ENCODE measurements at places on chromosomes 11 and 22.

- no peak for DNase-seq
Observed at GRCh38 chr11:119602745-119603373, 126.1 kb downstream of the NECTIN1 start.

DNA sequence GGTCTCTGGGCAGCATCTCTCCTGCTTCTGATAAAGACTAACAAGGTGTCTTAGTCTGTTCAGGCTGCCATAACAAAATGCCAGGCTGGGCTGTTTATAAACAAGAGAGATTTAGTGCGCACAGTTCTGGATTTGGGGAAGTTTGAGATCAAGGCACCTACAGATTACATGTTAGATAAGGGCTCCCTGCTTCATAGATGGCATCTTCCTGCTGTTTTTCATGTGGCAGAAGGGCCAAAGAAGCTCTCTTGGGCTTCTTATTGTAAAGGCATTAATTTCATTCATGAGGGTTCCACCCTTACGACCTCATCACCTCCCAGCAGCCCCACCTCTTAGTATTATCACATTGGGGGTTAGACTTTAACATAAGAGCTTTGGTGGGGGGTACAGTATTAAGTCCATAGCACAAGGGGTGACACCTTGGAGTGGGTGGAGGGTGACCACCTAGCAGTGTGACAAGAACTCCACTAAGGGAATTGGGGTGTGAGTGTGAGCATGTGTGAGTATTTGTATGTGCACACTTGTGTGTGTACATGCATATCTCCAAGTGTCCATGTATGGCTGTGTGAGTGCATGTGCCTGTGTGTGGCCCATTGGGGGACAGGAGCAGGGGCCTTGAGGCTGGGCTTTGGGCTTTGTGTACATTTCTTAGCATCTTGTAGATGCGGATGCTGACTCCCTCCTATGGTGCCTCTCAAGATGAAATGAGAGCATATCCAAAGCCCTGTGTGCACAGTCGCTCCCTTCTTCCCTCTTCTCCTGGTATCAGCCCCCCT, 42.7 kb downstream of the BCR start:
- DNase-seq = no peak

GRCh38 chr11:100141201-100141600, 545.9 kb upstream of the ARHGAP42 start:
- no peak for DNase-seq

GRCh38 chr11:76699451-76700091, 29.0 kb upstream of the LRRC32 start:
- no peak for DNase-seq

DNA sequence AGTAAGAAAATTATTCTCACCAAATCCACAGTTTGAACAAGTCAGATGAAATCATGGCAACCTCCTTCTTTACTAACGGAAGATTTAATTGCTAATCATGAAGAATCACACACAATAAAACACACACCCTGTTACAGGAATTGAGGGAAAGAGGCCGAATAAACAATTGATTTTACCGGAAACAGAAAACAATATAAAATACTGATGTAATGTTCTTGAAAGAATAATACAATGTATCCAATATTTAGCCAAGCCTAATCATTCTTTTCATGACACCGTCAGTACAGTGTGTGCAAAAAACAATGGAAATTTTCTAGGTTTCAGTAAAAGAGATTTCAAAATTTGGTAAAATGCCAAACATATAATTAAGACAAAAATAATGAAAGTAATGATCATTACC, 23.4 kb downstream of the ASRGL1 start:
- DNase-seq = no peak

DNA sequence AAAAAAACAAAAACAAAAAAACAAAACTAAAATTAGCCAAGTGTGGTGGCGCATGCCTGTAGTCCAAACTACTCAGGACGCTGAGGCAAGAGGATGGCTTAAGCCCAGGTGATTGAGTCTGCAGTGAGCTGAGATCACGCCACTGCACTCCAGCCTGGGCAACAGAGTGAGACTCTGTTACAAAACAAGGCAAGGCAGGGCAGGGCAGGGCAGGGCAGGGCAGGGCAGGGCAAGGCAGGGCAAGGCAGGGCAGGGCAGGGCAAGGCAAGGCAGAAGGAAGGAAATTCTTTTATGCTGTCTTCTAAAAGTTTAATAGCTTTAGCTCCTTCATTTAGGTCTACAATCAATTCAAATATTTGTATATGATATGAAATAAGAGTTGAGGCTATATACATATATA, 50.1 kb upstream of the RASSF10 start:
- DNase-seq = no peak

- DNase-seq = no peak
Observed at GRCh38 chr11:36162006-36162882, 127.0 kb downstream of the COMMD9 start.

- no peak for DNase-seq
Observed at GRCh38 chr11:124891373-124891861, 6.2 kb downstream of the ROBO4 start.

DNA sequence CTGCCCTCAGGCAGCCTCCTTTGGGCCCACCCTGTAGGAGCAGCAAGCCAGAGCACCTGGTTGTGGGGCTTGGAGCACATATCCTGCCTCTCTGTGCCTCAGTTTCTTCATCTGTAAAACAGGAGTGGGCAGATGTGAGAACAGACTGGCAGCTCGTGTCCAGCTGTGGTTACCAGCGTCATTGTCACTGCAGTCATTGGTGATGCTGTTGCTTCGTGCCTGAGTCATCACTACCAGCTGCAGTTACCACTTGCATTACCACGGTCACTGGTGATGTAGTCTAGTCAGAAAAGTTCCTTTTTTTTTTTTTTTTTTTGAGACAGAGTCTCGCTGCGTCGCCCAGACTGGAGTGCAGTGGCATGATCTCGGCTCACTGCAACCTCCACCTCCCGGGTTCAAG, 20.4 kb downstream of the RSPH14 start:
- no peak for DNase-seq

DNA sequence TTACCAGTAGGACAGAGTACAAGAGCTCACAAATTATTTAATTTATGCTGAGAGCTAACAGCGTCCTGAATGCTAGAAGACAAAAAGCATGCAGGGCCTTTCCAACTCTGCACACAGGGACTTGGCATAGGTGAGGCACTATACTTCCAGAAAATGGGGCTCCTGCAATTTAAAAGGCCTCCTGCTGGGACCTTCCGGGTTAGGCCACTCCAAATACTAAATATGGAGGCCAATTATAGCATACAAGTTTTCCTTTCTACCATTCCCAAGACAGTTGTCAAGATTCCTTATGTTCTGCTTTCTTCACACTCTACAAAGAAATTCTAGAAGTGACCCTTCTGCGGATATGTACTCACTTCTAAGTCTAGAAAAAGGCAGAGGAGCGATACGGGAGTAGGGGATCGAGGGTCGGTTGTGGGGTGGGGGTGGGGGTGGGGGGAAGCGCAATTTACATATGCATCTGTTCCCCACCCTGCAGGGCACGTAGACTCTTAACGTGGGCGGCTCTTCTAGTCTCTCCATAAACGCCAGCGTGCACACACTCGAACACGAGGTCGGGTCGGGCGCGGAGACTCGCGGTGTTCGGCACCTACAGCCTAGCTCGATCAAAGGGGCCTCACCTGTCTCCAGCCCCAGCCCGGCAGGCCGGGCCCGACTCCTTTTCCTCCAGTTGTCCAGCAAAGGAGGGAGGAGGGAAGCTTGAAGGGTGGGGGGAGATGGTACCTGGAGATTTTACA, 728 bp downstream of the DCUN1D5 start:
- peak; percentile 15 for DNase-seq

DNA sequence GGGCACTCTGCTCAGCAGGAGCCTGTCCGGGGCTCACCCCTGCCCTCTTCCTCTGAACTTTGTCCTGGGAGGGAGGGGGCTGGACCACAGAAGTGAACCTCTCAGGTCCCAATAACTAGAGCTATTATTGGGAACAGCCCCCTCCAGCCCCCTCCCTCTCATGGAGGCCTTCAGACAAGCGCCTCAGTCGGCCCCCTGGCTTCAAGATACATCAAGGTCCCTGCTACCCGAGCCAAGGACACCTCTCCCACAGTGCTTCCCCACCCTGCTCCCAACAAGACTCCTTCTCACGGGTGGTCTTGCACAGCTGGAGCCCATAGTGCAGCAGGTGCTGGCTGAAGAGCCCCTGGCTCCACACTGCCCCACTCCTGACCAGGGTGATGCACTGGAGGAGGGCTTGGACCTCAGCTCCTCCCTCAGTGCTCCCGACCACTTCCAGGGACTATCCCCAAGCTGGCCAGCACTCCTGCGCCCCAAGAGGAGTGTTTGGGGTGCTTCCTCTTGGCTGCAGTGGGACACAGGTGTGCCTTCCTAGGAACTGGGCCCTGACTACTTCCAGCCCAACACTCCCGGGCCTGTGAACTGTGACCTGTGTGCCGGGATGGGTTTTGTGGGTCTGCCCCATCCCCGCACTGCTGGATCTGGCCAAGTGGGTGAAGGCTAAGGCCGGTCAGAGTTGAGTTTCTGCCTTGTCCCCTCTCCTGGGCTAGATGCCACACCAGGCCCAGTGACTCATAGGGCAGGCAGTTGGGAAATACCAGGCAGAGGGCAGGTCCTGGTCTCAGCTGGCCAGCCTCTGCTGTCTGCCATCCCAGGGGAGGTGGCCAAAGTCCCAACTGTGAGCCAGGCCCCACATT, 2.2 kb downstream of the PNPLA2 start:
- DNase-seq = no peak

- no peak for DNase-seq
Observed at GRCh38 chr11:110918351-110918750, 206.1 kb upstream of the ARHGAP20 start.

DNA sequence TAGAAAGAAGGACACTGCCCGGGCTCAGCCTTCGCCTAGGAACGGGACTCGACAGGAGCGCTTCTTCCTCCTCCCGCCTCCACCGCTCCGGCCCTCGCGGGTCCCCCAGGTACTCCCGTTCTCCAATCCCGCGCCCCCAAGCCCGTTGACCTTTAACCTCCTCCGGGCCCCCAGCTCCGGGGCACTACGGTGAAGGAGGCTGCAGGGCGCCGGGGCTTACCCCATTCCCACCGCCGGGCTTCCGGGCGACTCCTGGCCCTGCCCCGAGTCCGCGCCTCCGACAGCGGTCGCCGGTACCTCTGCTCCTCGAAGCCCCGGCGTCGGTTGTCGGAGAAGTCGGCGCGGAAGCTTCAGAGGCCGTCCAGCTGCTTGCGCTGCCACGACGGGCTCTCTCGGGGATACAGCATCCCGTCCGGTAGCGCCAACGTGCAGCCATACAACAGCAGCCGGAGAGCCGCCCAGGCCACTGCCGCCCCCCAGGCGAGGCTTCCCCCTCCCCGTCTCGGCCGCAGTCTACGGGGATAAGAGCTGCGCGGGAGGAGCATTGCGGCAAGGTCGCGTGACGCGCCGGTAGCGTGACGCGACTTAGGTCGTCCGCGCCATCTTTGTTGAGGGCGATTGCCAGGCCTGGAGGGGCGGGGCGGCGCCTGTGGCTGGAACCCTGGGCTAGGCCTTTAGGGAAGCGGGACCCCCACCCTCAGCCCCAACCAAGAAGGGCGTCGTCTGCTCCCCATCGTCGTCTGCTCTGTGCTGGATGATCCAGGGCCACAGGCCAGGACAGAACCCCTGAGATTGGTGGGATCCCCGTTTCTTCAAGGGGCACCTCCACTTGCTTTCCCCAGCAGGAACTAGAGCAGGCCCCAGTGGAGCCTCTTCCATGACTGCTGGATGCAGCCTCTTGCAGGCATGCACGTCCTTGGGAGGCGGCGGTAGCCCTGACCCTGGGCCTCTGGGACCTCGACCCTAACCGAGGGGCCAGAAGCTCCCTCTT, 26.3 kb downstream of the RGL4 start:
- peak; percentile 67 for DNase-seq

- no peak for DNase-seq
Observed at GRCh38 chr11:67435031-67435726, 2.3 kb downstream of the PTPRCAP start.

DNA sequence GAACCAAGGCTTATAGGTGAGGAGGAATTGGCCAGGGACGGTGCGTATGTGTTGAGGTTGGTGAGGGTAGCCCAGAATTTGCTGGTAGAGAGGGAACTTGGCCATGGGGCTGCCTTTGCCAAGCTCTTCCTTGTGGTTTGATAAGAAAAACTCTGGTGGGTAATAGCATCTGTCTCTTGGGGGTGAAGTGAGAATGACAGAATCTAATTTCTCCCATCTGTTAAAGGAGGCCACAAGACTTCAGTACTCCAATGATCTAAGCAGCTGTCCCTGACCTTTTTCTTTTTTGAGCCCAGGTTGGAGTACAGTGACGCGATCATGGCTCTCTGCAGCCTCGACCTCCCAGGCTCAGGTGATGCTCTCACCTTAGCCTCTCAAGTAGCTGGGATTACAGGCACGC, 36.0 kb upstream of the PICK1 start:
- no peak for DNase-seq

- no peak for DNase-seq
Observed at GRCh38 chr22:49693848-49694247, 133.8 kb downstream of the BRD1 start.

DNA sequence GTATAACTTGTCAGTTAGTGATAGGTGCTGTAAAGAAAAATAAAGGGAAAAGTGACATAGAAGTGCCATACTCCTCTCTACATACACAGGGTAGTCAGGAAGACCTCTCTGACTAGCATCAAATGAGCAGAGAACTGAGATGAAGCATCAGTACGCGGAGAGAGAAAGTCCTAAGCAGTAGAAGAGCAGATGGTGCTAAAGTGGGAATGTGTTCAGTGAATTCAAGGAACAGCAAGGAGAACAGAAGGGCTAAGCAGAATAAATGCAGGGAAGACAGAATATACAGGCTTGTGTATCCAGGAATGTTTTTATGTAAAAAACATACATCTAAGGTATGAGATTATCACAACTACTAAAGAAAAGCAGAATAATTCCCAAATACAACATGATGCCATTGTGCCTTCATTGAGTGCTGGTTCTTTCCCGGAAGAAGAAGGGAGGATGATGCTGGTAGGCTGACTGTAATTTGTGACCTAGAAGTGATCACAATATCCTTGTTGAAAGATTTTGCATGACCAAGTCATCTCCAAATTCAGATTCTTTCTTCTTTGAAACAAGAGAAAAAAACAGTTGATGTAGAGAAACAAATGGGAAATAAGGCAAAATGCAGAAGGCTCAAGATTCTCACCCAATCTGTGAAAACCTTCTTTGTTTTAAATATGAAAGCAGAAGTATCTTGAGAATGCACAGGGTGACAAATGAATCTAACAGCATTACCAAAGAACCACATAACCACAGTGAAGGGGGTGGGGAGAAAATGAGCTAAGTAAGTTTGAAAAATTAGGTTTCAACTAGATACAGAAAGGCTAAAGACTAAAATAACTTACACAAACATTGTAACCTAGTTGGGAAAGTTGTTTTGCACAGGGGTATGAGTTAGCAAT, 20.5 kb downstream of the MRE11 start:
- no peak for DNase-seq

DNA sequence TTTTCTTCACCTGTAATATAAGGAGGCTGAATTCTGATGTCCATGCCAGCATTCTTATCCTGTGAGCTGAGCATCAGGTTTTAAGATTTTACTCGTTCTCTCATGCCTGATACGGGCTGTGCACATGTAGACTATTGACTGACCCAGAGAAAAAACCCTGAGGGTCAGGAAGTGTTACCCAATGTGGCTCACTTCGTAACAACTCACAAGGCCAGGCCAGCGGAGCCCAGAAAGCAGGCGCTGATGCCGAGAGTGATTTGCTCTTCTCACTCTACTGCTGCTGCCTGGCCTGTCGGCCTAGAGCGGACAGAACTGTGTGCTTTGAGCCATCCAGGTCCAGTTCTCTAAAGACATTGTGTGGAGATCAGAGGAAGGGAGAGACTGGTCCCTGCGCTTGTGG, 10.8 kb downstream of the THYN1 start:
- no peak for DNase-seq

- no peak for DNase-seq
Observed at GRCh38 chr22:19666673-19667593, 47.4 kb upstream of the SEPTIN5 start.
